ENCODE measurements at places on chromosomes 7 and 10.
A peak's percentile ranks its signal among the peaks of the same experiment; 100 is the strongest.

- DNase-seq: no peak
Observed at GRCh38 chr10:71396711-71397295, at the start of gene CDH23. CDH23 (plus strand) TSS chr10:71396920; CDS start chr10:71439832, 42,912 bp downstream.

- peak; percentile 76 for DNase-seq
Observed at GRCh38 chr10:122113161-122113944, 124.4 kb downstream of the TACC2 start.

DNA sequence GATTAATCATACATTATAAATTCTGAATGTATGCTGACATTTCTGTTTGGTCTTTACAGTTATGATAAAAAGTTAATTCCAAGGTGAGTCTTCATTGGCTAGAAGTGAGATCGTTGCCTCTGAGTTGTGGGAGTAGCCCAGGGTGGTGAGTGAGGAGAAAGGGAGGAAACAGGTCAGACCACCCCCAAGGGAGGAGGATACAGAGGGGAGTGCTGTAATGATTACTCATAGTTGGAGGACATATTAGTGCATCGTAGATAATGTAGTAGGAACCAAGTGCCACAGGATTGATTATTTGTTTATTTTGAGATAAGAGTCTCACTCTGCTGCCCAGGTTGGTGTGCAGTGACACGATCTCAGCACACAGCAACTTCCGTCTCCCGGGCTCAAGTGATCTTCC, 672.2 kb downstream of the INHBA start:
- DNase-seq: no peak

DNA sequence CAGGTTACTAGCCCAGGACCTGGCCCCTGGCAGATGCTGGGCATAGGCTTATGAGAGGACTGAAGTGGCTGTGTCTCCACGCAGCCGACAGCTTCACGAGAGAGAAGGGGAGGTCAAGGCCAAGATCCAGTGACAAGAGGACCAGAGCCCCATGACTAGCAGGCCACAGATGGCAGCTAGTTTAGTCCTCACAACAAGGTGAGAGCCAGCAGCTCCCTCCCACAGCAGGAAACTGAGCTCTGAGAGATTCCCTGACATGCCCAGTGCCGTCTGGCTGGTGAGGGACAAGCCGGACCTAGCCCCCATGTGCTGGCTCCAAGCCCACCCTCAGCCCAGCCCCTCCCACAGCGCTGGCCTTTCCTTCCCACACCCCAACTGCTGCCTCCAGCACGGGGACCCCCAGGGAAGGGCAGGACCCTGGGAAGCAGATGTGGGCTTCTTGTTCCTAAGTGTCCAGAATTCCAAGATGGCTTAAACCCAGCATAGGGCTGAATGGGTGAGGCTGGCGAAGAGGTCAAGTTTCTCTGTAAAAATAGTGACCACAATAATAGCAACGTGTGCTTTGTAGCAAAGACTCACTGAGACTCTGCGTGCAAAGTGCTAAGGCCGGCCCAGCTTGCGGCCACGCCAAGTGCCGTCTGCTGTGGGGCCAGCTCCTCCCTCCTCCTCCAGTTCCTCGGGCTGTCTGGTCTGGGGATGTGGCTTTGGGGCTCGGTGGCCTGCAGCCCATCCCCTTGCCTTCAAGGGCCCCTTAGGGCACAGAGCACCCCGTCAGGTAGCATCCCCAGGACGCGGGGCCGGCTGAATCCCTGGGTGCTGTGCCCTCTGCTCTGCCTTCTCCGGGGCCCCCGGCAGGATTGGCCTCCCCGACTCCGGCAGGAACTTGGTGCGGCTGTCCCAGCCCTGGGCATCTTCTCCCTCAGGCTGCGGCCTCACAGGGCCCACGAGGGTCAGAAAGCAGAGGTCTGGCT, 7.8 kb upstream of the FAM20C start:
- DNase-seq: no peak

DNA sequence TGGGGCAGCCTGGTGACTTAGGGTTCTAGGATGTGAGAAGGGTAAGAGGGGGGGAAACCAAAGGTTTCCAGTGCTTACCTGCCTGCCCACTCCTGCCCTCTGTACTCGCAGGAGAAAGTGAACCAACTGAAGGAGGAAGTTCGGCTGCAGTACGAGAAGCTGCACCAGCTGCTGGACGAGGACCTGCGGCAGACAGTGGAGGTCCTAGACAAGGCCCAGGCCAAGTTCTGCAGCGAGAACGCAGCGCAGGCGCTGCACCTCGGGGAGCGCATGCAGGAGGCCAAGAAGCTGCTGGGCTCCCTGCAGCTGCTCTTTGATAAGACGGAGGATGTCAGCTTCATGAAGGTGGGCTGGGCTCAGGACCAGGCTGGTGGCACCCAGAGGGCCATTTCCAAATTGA, 10.7 kb downstream of the TRIM8 start:
- DNase-seq: no peak

DNA sequence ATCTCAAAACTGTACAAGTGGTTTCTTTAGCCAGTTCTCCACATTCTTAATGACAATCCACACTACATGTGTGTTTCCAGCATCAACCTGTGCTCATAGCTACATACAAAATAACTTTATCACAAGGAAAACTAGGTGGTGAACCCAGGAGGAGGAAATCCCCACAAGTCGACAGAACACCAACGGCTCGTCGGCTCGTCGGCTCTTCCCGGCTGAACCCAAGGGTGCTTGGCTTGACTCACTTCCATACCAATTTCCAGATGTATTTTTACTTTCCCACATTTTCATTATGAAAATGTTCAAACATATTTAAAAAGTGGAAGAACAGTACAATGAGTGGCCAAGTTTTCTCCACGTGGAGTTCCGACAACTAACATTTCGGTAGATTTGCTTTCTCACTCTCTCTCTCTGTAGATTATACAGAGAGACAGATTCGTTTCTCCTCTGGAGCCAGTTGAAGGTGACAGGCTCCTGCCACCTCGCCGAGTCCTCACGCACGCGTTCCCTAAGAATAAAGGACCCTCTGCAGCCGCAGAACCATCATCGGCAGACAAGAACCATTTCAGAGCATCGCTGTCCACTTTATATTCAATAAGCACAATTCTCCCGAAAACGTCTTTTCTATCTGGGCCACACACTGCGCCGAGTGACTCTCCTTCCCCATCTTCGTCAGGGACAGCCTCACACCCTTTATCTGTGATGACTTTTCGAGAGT, 53.3 kb downstream of the DIP2C start:
- no peak for DNase-seq

- DNase-seq: no peak
Observed at GRCh38 chr7:77837966-77838365, 39.4 kb downstream of the PHTF2 start.

DNA sequence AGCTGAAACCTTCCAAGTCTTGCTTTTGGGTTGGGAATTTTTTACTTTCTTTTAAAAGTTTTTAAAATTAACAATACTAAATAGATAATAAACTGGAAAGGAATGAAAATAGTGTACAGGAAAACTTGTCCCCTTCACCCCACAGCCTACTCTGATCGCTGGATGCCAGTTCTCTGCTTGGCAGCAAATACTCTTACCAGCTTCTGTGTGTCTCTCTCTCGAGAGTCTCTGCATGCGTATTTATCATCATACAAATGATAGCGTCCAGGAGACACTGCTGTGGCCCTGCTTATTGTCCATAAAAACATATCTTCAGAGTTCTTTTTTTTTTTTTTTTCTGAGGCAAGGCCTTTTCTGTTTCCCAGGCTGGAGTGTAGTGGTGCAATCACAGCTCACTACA, 101.5 kb downstream of the CCNY start:
- no peak for DNase-seq

- no peak for DNase-seq
Observed at GRCh38 chr10:4007771-4008170, 222.8 kb upstream of the KLF6 start.

GRCh38 chr10:128064970-128065580, 61.1 kb downstream of the MKI67 start:
- DNase-seq: no peak

DNA sequence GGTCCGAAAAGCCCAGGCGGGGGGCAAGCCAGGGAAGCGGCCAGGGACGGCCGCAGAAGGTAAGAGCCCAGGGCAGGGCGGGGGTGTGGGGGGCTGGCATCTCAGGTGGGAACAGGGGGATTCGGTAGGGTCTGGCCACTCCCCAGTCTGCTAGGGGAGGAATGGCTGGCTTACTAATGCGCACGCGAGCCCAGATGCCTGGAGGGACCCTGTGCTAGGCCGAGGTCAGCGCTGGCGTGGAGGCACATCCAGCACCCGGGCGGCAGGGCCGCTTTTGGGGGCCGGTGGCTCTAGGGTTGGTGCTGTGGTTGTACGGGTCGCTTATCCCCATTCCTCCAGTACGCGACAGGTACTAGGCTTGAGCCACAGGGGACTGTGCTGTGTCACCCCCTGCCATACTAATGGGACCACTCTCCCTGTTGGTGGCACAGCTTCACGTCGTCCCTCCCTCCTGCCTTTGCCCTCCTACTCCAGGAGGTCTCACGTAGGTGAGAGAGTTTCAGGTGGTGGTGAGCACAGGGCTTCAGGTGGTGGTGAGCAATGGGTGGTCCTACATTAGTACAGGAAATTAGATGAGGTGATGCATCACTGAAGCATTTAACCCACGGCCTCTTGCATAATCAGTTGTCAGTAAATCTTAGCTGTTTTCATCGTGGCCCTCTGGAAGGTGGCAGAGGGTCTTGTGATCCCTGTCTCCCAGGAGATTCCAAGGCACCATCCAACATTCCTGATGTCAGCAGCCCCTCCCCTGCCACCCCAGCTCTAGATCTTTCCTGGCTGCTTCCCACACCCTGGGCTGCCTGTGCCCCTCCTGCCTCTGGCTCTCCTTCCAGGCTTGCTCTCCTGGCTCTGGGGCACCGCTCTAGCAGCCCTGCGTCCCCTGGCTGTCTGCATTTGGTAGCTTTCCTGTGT, 971 bp downstream of the AEBP1 start:
- DNase-seq: peak; percentile 21

DNA sequence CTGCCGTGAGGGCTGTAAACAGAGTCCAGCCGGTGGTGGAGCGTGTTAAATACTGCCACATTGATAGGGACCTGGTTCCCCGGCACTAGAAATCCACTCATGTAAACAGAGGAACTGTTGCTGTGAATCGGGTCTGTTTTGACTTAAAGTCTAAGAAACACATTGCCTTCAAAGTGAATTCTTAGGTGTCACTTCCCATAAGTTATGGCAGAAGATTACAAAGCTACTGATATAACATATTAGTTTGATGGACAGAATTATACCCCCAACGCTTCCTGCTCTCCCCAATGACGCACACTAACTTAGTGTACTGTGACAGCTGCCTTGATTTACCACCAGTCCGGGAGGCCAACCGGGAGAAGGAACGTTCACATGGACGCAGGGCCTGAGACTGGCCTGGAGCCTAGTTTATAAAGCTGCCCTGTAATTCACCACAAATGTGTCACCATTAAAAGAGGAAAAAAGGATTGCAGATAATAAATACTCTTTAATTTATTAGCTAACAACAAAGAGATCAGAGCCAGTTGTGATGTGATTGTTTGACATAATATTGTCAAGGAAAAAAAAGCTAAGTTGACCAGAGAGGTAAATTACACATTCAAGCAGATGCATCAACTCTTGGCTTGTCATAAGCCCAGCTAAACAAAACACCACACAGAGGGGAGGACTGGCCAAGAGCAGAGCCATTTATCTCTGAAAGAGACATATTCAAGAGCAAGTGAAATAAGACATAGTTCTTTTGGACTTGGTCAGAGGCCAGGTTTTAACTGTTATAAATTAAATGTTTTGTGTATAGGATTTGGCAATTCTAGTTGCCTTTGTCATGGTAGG, 820.6 kb downstream of the LRMDA start:
- DNase-seq: no peak

DNA sequence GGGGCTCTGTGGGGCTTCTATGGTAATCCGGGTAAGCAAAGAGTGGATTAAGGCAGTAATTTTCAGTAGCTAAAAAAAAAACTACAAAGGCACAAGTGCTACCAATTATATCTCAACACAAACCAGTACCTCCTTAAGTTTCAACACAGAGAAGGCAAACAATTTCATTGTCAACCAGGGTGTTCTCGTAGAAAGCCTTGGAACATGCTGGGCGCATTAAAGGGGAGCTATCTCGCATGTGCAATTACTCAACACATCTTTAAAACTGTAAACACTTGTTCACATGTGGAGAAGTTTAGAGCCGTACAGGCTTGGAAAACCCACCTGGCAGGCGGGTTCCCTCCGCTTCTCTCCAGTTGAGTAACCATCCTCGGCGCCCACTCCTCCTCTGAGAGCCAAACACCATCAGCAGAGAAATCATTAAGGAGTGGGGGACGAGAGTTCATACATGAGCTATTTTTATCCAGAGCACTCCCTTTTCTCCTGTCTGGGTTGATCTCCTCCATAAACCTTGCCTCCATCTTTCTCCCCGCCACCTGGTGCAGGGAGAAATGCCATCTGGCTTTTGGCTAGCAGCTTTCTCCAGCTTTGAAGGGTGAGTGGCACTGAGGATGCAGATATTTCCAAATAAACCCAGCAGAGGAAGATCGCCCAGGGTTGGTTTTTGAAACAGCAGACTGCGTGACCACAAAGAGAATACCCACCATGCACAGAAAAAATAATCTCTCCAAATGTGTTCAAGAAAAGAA, 287.1 kb downstream of the WDR11 start:
- no peak for DNase-seq

GRCh38 chr7:148733496-148733895, 34.8 kb downstream of the CUL1 start:
- no peak for DNase-seq

- no peak for DNase-seq
Observed at GRCh38 chr10:75839020-75839419, 407.6 kb downstream of the LRMDA start.

GRCh38 chr10:14660831-14661230, 113.9 kb downstream of the FAM107B start:
- no peak for DNase-seq

GRCh38 chr10:79336739-79337138, 10.5 kb upstream of the PPIF start:
- DNase-seq: no peak
